Immature natural killer cell (primary cell): ENCODE measurements at places on chromosomes 1 and 21.

DNA sequence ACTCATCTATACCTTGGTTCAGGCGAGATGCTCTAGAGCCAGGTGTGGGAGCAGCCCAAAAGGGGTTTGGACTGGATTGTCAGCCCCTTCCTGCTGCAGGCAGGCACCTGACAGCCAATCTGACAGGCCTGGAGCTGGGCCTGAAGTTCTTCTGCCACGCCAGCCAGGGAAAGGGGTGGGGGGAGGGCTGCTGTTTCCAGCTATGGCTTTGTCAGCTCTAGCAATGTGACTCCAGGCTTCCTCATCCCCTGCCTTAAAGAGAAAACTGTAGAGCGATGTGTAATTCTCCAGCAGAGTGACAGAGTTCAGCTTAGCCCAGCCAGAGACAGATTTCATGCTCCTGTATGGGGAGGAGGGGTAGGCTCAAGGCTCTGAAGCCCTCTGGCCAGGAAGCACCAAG lies 30.3 kb downstream of the WNT4 start:
- no peak for DNase-seq

DNA sequence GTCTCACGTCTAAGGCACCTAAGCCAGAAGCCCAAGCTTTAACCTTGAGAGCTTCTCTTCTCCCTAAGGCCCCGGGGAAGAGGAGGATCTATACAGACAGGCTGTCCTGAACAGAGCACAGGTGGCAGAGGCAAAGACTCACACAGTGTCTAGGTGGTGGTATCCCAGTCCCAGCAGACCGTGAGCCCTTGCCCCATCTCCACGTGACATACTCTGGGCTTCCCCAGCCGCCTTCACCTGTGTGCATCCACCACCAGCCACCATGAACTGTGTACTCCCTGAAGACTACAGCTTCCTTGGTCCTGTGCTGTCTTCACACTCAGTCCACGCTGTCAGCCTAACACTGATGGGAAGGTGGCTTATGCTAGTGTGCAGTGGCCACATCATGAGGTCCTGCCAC lies 31.7 kb downstream of the SZT2 start:
- DNase-seq: no peak

- DNase-seq: no peak
Observed at GRCh38 chr1:243924588-243925349, 74.7 kb upstream of the AKT3 start.

DNA sequence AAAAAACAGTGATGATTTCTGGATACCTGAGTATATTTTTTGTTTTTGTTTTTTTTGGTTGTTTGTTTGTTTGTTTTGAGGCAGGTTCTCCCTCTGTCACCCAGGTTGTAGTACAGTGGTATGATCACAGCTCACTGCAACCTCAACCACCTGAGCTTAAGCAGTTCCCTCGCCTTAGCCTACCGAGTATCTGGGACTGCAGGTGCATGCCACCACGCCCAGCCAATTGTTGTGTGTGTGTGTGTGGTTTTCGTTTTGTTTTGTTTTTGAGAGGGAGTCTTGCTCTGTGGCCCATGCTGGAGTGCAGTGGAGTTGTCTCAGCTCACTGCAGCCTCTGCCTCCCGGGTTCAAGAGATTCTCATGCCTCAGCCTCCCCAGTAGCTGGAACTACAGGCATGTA lies 55.3 kb upstream of the RCC1 start:
- DNase-seq: no peak

DNA sequence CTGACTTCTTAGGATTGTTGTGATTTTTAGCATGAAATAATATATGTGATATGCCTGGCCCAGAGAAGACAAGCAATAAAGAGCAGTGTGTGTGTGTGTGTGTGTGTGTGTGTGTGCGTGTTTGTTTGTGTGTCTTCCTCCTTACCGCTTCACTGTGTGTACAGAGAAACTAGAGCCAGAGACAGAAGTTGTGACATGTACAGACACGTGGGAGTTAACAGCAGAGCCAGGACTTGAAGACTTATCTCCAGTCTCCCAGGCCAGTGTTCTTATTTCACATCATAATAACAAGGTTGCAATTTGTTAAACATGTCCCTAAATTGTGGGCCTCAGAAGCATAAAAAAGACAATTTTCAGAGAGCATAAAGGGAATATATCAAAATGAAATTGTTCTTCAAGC lies 192.0 kb upstream of the JUN start:
- no peak for DNase-seq

- peak; percentile 60 for DNase-seq
Observed at GRCh38 chr1:27979151-27979858, 19.5 kb downstream of the XKR8 start.

DNA sequence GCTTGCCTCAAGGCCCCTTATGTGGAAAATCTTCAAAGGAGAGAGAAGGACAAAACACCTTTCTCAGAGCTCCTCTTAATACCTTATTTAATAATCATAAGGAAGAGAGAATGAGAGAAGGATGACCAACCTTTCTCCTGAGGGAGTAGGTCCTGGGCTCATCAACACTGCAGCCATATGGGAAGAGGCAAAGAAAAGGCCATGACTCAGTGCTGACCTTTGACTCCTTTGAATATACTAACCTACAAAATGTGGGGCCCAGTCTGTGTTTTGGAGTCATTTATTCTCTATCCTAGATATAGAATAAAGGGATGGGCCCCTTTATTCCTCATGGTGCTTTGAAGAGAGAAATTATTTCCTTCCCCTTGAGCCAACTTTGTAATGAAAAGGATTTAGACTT lies 38.3 kb downstream of the CAMSAP2 start:
- no peak for DNase-seq

DNA sequence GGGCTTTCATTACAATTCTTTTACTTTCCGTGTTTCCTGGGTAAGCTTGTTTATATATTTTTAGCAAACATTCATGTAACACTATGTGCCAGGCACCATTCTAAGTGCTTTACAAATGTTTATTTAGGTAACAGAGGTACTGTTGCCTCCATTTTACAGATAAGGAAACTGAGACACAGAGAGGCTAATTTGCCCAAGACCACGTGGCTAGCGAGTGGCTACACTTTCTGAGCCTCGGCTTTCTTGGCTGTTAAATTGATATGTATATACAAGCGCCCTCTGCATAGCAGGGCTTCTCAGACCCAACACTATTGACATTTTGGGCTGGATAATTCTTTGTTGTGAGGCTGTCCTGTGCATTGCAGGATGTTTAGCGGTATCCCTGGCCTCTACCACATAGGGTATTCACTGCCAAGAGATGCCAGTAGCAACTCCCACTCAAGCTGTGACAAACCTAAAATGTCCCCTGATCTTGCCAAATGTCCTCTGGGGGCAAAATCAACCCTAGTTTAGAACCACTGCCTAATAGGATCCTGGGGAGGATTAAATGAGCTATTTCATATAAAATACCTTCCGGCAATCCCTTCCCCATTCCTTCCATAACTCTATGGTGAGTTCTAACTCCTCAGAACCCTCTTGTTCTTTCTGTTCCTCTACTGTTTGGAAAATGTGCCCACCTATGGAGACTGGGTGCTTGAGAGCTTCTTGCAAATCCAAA lies 17.2 kb upstream of the ID3 start:
- no peak for DNase-seq

DNA sequence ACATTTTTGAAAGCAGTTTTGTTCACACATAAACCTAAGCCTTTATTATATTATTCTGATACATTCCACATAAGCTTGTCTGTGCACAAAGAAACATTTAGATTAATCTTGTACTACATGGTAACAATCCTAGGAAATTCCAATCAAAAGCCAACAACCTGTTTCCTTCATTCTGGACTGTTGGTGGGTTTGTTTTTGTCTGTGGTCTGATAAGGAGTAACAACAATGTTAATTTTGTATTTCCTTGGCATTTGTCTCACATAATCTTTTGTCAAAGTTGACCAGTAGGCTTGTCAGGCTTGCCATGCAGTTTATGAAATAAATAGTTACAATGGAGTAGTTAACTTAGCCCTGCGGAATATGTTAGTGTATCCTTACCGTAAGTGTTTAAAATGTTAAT lies 183.3 kb downstream of the DHRS3 start:
- DNase-seq: no peak

GRCh38 chr1:68115308-68115707 lies 64.9 kb upstream of the DIRAS3 start:
- no peak for DNase-seq

DNA sequence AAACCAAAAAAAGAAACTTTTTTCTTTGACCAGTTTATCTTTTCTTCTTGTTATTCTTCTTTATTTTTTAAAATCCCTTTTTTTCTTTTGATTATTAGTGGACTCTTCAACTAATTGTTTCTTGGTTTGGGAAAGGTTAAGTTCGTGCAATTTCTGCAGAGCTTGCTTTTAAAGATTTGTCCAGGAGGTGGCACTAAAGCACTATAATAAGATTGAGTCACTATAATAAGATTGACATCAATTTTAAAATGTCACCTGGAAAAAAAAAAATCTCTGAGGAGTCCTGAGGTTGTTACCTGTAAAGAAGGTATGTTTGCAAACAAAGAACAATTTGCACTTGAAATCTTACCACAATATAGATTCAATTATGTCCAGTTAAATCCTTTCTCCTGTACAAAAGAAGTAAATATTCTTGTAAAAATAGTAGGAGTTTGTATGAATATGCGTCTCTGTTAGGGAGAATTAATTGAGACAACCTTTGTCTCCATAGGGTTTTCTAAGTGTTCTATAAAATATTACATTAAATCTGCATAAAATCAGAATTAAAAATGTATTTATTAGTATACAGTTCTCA lies 166.7 kb downstream of the ADGRL4 start:
- DNase-seq: no peak

- DNase-seq: no peak
Observed at GRCh38 chr1:236865818-236866155, 70.7 kb downstream of the MTR start.

DNA sequence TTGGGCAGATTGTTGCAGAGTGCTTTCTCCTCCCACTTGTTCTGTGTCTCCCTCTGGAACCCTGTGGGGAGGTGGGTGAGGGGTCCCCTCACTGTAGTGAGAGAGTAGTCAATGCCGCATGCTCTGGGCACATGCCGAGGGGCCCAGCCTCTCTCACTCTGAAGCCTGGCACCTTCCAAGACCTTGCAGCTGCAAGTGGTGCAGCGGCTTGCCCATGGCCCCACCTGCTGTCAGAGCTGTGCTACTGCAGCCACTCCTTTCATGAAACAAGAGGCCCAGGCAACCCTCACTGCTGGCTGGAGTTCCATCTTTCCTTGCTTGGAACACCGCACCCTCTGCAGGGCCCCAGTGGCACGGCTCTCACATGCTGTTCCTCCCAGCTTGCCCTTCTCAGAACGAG lies 58.4 kb upstream of the COL6A1 start:
- DNase-seq: peak; percentile 19

GRCh38 chr1:150981805-150982712 lies at the start of gene ANXA9:
ANXA9 (plus strand) TSS chr1:150982292; CDS start chr1:150983106, 814 bp downstream.
- no peak for DNase-seq

DNA sequence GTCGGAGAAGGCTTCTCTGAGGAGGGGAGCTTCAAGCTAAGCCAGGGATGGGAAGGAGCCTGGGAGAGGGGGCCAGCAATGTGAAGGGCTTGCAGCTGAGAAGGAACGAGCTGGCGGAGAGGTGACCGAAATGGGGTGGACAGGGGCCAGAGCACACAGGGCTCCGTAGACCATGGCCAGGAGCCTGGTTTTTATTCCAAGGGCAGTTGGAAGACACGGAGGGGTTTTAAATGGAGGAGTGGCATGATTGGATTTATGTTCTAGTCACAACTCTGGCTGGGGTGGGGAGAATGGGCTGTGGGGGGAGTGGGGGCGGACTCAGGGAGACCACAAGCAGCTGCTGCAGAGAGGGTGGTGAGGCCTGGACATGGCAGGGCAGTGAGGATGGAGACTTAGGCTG lies 5.1 kb upstream of the EPS8L3 start:
- no peak for DNase-seq

GRCh38 chr21:46210378-46211136 lies 18.0 kb downstream of the LSS start:
- no peak for DNase-seq

DNA sequence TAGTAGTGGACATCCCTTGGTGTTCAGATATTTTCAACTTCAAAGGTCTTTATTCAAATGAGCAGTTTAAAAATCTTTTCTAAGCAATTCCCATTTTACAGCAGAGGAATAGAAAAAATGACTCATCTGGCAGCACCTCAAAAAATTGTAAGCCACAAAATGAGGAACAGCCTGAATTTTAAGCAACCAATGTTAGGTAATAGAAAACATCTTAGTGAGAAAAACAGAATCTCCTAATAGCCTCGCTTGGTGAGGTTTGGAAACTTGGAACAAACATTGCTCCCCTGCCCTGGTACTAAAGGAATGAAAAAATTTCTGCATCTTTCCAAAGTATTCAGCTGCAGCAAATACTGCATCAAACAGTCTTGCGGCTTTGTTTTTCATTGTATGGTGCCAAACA lies 264.4 kb downstream of the NTNG1 start:
- no peak for DNase-seq

- no peak for DNase-seq
Observed at GRCh38 chr1:201153474-201154388, 543 bp downstream of the TMEM9 start.

- no peak for DNase-seq
Observed at GRCh38 chr1:81682490-81682889, 118.2 kb upstream of the ADGRL2 start.

GRCh38 chr21:38857152-38857825 lies 51.6 kb downstream of the ETS2 start:
- DNase-seq: no peak

DNA sequence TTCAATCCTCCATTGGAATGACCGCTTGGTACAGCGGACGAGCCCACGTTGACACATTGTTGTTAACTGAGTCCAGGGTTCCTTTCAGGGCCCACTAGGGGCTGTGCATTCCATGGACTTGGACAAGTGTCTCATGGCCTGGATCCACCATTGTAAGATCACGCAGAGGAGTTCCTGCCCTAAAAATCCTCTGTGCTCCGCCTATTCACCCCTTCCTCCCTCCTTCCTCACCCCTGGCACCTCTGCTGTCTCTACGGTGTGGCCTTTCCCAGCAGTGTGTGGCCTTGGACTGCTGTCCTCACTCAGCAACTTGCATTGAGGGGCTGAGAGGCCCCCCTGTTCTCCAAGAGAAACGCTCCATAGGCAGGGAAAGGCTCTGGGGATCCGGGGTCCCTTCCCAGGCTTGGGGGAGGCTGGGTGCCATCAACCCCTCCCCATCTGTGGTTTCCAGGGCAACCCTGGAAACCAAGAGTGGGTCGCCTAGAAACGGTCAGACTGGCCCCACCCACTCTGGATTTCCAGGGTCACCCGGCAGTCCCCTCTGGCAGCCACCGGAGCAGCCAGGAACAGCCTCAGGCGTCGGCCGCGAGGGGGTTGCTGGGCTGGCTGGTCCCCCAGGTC lies 50.9 kb downstream of the MEGF6 start:
- no peak for DNase-seq

DNA sequence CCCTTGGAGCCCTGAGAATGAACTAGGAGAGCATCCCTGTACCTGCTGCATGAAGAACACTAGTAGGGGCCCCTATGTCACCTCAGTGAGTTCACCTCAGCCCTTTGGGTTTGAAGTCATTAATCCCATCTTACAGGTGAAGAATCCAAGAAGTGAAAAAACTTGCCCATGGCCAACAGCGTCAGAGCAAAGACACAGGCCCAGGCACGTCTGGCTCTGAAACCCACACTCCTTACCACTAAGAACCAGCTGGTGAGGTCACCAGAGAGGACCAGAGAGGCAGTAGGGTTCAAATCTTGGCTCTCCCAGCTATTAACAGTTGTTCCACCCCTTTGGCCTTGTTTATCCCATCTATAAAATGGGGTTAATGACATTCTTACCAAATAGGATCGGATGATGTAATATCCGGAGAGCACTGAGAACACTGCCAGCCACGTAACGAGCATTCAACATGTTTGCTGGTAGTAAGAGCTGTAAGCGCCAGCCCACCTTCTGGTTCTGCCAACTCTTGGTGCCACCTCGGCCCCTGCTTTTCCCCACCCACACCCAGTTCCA lies 8.8 kb downstream of the MATN1 start:
- no peak for DNase-seq
